ENCODE measurements at places on chromosomes 1 and 21.

DNA sequence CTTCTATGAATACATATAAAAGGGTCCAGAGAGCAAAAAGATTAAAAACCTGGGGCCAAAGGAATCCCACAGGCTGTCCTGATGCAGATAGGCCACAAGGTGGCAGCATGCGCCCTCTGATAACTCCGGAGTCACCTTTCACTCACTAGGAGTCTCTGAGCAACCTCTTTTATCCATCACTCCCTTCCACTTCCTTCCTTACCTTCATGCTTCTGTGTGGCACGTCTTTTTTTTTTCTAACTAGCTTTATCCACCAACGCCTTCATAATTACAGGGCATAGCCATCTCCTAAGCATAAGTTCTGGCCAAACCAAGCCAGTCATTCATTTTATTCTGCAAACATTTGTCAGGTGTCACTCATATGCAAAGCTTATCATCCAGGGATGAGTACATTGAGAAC lies 3.9 kb upstream of the PGLYRP4 start:
- DNase-seq = peak; percentile 17

GRCh38 chr1:234862360-234862943 lies 252.5 kb upstream of the IRF2BP2 start:
- DNase-seq = no peak

- no peak for DNase-seq
Measured at GRCh38 chr1:9764550-9764949, 59.2 kb downstream of the CLSTN1 start.

DNA sequence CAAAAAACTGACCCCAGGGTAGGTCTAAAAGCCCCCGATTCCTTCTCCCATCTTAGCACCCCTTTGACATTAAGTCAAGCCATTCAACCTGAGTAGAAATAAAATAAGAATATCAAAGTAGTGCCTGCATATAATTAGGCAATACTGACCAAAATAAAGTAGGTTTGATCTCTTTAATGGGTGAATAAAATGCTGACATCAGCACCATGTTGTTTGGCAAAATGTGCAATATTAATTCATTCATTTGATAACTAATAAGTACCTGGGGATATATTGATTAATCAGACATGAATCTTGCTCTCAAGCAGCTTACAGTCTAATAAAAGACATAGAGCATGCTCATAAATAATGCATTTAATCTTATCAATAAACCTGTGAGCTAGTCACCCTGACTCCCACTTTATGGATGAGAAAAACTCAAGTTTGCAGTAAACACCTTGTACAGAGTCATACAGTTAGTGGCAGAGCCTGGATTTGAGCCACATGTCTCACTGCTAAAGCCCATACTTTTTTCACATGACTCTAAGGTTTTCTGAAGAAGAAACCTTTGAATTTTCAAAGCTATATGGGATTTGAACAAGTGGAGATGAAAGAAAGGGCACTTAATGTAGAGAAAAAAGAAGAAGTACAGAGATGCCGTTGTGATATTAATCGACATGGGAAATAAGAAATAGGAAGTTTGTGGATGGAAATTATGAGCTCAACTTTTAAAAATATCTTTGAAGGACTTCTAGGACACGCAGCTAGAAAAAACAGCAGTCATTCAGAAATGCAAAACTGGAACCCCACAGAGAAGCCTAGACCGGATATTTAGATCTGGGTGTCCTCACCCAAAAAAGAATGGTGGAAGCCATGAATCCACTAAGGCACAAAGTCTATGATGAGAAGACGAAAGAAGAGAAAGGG lies 183.9 kb downstream of the TOMM20 start:
- DNase-seq = no peak

DNA sequence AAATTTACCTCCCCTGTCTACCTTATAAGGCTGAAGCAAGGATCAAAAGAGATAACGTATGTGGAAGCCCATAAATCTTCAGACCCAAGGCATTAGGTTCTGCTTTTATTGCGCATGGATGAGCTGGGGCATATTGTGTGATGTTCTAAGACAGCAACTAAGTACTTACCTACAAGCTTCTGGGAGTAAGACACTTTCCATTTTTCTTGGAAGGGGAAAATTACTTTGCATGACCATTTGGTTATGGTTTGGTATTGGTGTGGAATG lies 21.1 kb downstream of the LMOD1 start:
- DNase-seq = no peak

- no peak for DNase-seq
Measured at GRCh38 chr1:31706384-31707058, 2.7 kb upstream of the COL16A1 start.

DNA sequence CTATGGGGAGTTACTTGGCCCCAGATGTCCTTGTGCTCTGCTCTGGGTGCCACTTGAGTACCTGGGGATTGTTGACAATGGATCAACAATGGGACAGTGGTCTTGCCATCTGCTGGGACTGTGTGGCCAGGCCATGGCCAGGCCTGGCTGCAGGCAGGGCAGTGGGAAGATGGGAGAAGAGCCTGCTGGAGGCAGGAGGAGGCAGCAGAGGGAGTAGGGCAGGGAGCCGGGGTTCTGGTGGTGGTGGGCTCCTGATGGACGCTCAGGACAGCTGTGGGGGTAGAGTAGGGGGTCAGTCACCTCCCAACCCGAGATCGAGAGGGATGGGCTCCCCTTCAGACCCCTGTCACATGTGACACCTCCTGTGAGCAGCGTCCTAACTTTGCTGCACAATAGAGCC lies 81.0 kb downstream of the ARHGEF10L start:
- DNase-seq = no peak
